ENCODE measurements at places on chromosomes 12 and 14. TPM values are rescaled to one million over a fixed set of nuclear protein-coding genes. Genes with fewer than 3 reads are reported as not detected.

- no peak for DNase-seq
Measured at GRCh38 chr12:27844366-27845090, 64.5 kb upstream of the MANSC4 start.

DNA sequence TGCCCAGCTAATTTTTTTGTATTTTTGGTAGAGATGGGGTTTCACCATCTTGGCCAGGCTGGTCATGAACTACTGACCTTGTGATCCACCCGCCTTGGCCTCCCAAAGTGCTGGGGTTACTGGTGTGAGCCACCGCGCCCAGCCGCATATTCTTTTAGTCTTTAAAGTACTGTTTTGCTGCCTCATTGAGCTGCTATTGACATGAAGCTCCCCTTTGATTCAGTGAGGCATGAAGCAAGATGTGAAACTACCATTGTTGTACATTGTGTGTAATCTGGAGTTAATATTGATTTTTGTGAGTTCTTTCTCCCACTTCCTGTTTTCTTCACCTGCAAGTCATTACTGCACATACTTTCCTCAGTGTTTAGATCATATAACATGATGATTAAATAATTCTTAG is 80.8 kb downstream of the MNAT1 start:
- no peak for DNase-seq

The GPR135 gene
- total RNA-seq: 3.0 TPM

GRCh38 chr12:76260390-76260748 is 87.8 kb downstream of the BBS10 start:
- DNase-seq: no peak

The EFCAB11 gene
- total RNA-seq: 3.0 TPM

GRCh38 chr12:122859303-122860039 is 24.2 kb downstream of the HIP1R start:
- no peak for DNase-seq

DNA sequence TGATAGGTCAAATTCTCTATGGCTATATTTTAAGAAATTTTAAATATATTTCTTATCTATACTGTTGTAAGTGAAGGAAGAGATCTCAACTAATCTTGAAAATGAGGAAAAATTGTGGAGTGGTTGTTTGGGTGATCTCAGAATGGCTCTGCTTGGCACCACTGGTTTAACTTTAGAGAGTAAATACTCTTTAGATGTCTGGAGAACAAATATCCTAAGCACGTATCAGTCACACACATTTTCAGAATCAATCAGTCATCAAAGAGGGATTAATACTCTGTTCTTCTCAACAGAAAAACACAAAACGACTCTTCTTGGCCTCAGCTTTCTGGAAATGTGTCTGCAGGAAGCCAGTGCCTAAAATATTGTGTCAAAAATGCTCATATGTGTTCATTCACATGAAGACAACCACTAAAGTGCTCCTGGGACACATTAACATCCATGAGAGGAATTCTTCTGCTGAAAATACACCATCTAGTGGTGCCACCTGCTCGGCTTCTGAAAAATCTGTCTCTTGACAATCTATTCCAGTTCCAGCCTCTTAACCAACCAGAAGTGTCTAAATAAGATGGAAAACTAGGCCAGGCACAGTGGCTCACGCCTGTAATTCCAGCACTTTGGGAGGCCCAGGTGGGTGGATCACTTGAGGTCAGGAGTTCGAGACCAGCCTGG is 81.1 kb upstream of the CCDC198 start:
- DNase-seq: no peak

The GPRC5D gene
- total RNA-seq: not detected

DNA sequence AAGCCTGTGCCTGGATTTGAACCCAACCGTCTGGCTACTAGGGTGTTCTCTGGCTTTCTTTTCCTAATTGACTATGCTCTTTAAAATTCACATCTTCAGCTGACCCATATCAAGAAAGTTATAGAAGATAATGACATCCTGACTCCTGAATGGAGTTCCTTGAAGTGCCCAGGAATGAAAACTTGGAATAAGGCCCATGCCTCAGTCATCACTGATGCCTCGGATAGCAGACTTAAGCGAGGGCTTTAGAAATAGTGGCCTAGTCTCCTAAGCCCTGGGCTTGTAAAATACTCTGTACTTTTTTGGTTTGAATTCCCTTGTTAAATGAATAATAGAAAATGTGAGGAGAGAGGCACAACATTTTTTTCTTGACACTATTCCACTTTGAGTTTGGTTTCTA is 39.0 kb downstream of the CHST11 start:
- DNase-seq: no peak

GRCh38 chr12:68609998-68610369 is 715 bp upstream of the RAP1B start:
- DNase-seq: no peak

DNA sequence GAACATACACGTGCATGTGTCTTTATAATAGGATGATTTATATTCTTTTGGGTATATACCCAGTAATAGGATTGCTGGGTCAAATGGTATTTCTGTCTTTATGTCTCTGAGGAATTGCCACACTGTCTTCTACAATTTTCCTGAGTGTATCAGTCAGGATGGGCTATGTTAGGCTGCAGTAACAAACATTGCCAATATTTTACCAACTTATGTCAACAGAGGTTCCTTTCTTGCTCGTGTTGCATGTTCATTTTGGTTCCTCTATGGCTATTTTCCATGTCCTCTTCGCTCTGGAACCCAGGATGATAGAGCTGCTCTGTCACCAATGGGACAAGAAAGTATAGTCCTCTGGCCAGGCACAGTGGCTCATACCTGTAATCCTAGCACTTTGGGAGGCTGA is 86.7 kb downstream of the ZNF664 start:
- DNase-seq: no peak

- DNase-seq: no peak
Measured at GRCh38 chr14:93430315-93431035, at the start of gene UNC79. UNC79 (plus strand) TSS chr14:93430939; CDS start chr14:93431030, 91 bp downstream.

GRCh38 chr12:24933694-24934407 is 15.1 kb downstream of the BCAT1 start:
- DNase-seq: no peak

- DNase-seq: no peak
Measured at GRCh38 chr14:36398463-36399291, 78.2 kb upstream of the MBIP start.

The CMA1 gene
- not detected for total RNA-seq

DNA sequence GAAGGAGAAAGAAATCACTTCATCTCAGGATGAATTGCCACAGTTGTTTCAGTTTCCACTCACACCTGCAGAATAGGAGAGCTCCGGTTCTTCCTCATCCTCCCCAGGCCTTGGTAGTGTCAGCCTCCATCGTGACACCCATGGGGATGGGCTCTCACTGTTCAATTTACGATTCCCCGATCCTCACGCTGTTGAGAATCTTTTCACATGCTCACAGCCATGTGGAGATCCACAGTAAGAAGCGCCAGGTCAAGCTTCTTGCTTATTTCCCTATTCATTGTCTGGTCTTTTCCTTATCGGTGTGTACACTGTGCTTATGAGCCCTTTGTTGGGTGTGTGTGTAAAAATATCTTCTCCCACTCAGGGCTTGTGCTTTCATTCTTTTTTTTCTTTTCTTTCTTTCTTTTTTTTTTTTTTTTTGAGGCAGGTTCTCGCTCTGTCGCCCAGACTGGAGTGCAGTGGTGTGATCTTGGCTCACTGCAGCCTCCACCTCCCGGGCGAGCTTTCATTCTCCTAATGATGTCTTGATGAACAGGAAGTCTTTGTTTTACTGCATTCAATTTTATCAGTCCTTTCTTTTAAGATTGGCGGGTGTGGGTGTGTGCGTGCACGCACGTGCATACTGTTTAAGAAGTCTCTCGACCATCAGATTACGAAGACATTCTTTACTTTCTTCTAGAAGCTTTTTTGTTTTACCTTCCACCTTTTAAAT is 21.5 kb downstream of the RIN3 start:
- no peak for DNase-seq

DNA sequence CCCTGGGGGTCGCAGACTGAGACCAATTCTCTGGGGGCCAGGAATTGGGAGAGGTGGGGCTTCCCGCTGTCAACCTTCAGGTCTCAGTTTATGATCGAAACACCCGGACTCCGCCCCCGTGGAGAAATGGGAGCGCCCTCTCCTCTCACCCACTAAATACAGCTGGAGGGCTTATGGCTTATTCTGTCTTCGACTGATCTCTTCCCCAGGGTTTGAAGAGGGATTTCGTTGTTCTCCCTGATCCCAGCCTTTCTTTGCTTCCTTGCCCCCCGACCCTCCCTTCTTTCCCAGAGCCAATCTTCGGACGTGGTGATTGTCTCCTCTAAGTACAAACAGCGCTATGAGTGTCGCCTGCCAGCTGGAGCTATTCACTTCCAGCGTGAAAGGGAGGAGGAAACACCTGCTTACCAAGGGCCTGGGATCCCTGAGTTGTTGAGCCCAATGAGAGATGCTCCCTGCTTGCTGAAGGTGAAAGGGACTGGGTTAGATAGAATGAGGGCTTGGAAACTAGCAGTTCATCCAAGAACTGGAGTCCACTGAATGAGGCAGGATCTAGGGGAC is 607 bp downstream of the OS9 start:
- no peak for DNase-seq

DNA sequence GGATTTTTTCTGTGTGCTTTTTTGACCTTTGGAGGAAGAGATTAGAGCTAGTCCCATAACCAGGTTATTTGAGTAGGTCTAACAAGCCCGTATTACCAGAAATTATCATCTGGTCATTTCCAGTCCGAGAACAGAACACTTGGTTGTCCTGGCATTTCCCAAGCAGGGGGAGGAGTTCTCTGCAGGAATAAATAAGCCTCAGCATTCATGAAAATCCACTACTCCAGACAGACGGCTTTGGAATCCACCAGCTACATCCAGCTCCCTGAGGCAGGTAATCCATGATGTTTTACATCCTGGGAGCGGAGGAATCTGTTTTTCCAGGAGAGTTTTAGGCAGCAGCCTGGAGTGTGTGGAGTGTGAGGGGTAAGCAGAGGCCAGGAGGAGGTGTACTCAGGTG is at the start of gene SERPINA3:
TSS of gene SERPINA3 (plus strand) at position 218 of the 400 bp plus-strand sequence. CDS start 2,051 bp downstream, outside the sequence.
- no peak for DNase-seq

DNA sequence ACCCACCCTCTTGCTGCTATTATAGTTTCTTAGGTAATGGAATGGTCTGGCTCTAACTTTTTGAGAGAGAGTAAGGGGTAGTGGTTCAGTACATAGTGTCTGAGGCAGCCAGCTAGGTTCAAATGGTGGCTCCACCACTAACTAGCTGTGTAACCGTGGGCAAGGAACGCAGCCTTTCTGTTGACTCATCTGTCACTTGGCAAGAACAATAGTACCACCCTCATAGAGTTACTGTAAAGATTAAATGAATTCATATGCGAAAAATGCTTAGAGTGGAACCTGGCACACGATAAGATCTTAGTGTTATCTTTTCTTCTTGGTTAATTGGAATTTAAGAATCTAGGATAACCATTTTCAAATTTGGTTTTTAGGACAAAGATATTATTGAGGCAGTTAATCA is 14.0 kb downstream of the CCDC62 start:
- DNase-seq: no peak

The TAS2R46 gene
- total RNA-seq: 4.8 TPM

DNA sequence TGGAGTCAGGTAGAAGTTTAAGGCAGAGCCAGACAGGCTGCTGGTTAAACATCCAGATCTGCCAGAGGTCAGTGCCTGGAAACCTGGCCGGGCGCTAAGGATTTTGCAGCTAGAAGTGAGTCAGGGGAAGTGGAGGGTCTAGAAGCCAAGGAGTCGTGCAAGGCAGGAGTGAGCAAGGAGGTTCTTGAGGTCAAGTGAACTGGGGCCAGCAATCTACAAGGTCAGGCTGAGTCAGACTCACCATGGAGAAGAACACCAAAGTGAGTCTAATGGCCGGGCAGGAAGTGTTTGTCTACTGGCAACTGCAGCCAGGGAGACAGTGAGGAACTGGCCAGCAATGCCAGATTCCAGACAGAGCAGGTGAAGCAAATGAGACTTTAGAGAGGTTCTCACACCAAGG is 628.2 kb downstream of the ETNK1 start:
- DNase-seq: no peak

- no peak for DNase-seq
Measured at GRCh38 chr14:61406675-61407074, 85.3 kb downstream of the PRKCH start.

DNA sequence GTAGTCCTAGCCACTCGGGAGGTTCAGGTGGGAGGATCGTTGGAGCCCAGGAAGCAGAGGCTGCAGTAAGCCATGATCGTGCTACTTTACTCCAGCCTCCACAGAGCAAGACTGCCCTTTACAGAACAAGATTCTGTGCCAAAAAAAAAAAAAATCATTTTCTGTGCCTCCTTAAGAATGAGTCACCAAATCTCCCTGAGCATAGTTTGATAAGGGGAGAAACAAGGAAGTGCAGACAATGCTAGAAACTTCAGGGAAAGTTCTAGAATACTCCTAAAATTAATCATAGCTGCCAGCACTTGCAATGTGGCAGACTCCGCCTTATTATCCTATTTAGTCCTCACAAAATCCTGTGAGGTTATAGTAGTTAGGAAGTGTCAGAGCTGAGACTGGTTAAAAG is 74.5 kb downstream of the KCNK10 start:
- DNase-seq: no peak

The GARIN6 gene
- total RNA-seq: not detected

The TPH2 gene
- total RNA-seq: not detected

DNA sequence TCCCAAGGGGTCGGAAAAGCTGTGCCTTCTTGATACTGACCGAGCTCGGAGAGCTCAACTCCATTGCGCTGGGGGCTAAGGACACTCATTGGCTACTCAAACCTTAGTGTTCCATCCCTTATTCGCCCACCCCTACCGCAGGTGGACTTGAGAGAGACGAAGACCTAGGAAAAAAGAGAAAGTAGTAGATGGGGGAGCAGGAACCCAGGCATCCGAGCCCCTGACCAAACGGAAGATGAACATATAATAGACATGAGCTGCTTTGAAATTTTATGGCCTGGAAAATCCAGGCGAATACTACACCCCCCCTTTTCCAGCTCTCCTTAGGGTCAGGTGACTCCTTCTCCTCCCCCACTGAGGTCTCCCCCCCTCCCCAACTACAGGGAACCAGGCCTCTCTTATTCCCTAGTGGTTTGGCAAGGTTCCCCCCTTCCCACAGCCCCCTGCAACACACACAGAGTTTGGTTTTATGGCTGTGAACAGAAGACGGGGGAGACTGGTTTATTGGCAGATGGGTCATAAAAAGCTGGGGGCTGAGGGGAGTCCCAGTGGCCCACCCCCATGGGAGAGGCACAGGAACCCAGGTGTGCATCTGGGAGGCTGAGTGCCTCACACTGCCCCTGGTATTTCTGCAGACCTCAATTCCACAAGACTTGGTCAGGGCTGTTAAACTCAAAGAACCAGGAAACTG is 1.6 kb downstream of the GDF11 start:
- DNase-seq: no peak

- DNase-seq: no peak
Measured at GRCh38 chr12:110744151-110744571, 1.5 kb upstream of the PPP1CC start.

GRCh38 chr12:39464976-39465695 is 22.2 kb upstream of the KIF21A start:
- no peak for DNase-seq

The PPP1R36 gene
- total RNA-seq: not detected

GRCh38 chr12:26680727-26681455 is 152.1 kb downstream of the ITPR2 start:
- no peak for DNase-seq

GRCh38 chr14:50622978-50623377 is 45.1 kb downstream of the SAV1 start:
- no peak for DNase-seq

GRCh38 chr12:100718187-100718586 is 76.4 kb upstream of the ANO4 start:
- DNase-seq: no peak

The TESPA1 gene
- total RNA-seq: 342 TPM
